Left renal pelvis (tissue), 4 donors: ENCODE measurements at places on chromosomes 4 and X. TPM values are rescaled to one million over a fixed set of nuclear protein-coding genes. Genes with fewer than 3 reads are reported as not detected.

The FHIP1A gene
- 7.1 TPM for polyA plus RNA-seq

GRCh38 chr4:102849579-102850104 is 19.1 kb upstream of the CISD2 start:
- no peak for DNase-seq

DNA sequence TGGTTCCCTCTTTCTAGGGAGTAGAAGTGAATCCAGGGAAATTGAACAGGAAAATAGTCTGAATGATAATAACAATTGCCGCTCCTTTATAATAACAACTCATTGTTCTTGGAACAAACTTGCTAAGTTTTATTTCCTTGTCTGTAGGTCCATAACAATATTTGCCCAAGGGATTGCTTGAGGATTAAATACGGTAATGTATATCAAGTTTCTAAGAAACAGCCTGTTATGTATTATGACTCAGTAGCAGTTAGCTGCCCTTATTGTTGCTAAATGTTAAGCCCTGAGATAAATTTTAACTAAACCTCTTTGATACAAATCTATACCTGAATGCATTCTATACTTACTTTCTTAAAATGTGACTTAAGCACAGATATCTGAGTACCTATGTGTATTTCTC is 215.9 kb upstream of the AADAT start:
- no peak for DNase-seq

DNA sequence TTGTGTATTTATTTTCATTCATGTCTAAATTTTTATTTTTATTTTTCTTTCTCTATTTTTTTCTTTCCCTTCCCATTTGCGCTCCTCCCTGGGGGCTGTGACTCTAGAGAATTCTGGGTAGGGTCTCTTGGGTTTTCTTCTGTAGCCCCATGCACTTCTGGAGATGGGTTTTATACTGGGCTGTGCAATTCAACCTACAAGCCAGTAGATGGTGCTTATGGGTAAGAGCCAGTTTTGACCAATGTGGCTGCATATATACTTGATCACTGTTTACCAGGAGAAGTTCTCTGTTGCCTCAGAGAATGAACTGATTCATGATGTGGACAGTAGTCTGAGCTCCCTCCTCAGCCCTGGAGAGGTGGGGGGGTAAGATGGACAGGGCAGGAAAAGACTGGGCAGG is 614.6 kb downstream of the PCDH19 start:
- DNase-seq = no peak

The LUZP4 gene
- not detected for polyA plus RNA-seq

The HSD17B13 gene
- 0.29 TPM for polyA plus RNA-seq

DNA sequence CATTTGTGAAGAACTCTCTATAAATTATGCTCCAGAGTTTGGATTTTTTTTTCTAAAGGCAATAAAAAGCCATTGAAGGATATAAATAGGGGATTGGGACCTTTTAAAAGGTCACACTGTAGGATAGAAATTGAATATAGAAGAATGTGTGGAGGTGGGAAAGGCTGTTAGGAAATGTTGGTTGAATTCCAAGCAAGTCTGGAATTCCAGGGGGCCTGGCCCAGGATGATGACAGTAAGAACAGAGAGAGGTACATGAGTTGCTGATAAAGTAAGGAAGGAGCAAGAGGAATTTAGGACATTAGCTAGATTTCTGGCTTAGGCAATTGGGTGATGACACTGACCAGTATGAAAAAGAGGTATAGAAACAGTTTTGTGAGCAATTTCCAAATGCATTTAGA is 95.4 kb upstream of the USP38 start:
- DNase-seq = no peak

GRCh38 chr4:158817562-158818296 is 48.9 kb downstream of the FNIP2 start:
- DNase-seq = no peak

- no peak for DNase-seq
Measured at GRCh38 chrX:96713303-96713702, 28.7 kb downstream of the DIAPH2 start.

DNA sequence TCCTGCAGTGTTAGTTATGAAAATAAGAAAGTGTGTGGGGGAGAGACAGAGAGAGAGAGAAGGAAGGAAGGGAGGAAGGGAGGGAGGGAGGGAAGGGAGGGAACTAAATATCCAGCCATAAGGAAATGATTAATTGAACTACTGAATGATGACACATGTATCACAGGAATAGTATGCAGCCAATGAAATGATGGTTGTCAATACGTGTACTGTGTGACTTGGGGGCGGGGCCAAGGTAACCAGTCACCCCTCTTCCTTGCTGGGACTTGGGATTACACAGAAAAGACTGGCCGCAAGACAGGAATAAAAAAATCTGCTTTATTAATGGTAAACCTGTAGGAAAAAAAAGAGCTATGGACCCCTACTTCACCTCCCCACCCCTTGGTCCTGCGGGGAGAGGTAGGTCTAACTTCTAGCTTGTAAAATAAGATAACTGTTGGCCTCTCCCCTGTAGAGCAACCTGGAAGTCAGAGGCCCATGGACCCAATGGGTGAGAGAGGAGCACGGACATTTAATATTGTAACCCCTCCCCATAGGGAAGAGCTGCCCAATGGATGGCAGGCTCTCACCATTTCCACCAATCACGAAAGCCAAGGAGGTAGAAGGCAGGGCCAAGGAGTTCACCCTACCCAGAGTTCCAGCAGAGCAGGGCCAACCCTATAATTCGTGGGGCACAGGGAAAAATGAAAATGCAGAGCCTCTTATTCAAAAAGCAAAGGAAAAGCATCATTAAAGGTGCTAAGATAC is 7.4 kb downstream of the PPP2R2C start:
- DNase-seq = no peak

The TMEM150C gene
- polyA plus RNA-seq = 23.3 TPM

The CLDN22 gene
- polyA plus RNA-seq = not detected

DNA sequence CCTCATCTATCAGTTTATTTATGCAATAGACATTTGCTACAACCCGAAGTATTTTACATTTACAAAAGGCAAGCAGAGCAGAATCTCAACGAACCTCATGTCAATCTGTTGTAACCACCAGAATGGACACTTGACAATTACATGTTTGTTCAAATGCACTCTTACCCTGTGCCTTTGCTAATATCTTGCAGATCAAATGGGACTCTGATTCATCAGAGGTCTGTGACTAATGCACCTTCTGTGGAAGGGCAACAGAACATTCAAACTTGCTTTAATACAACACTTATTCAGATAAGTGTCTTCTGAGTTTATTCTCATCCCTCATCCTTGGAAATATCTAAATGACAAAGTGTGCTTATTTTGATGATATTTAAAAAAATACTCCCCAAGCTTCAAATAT is 644.7 kb upstream of the PCDH10 start:
- DNase-seq = no peak

The ARX gene
- polyA plus RNA-seq = not detected
